T47D (cell line): ENCODE measurements at places on chromosomes 5 and 9.

DNA sequence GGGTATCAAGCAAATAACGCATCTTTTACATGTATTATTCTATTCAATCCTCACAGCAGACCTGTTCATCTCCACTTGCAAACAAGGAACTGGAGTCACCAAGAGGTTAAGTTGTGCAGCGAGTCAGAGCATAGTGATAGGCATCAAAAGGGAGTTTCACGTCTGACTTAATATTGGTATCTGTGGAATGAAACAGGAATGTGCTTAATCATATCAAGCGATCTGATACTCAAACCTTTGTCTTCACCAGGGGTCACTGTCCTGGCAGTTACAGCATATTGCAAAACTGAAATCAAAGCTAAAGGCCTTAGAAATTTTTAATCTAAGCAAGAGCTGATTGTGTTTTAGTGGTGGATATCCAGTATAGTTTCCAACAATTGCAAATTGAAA, 271.6 kb downstream of the PLK2 start:
- DNase-seq, result peak; percentile 90

- DNase-seq, result no peak
These were observed 199.7 kb downstream of the FSTL4 start for GRCh38 chr5:133412661-133413060.

- no peak for DNase-seq
These were observed 28.2 kb downstream of the CATSPER3 start for GRCh38 chr5:134995850-134996402.

DNA sequence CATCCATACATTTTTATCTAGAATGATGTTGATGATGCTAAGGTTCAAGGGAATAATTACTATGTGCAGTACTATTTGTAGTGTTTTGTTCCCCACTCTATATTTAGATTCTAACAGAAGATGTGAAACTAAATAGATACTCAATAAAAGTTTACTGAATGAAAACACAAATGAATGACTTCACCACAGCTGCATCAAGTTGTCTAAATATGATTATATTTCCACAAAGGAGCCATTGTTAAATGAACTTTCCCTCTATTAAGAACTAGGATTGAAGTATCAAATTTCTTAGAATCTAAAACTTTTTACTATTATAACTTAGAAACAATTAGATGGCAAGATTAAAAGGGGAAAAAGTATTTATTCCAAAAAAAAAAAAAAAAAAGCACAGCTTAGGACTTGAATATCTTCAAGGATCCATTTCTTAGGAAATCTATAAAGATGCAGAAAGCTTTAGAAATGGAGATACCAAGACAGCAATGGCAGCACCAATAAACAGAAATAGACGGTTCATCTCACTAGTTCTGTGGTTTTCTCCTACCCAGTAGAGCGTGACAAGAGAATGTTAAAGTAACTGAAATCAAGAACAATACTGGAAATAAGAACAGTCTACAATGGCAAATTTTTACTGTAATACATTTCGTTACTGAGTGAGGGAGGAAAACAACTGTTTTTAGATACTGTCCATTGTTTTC, 347.6 kb downstream of the EBF1 start:
- no peak for DNase-seq

GRCh38 chr9:114271556-114272510, 51.1 kb upstream of the ORM1 start:
- DNase-seq, result no peak

- DNase-seq, result no peak
These were observed 21.4 kb upstream of the ELL2 start for GRCh38 chr5:95983080-95983479.

DNA sequence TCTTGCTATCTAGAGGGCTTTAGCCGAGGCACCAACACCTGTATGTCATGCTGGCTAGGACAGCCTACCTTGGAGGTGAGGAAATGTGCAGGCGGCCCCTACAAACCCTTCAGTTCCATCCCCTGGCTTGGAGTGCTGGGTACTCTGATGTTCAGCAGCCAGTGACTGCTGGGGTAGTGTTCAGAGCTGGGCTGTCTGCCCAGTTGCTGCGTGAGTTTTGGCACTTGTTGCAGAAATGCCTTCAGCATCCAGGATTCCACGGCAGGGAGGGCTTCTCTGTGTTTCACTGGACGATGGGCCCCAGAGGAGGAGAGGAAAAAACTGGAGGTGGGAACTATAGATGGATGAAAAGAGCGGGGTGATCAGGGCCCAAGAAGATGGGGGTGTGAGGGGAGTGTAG, 10.4 kb downstream of the SWI5 start:
- no peak for DNase-seq

DNA sequence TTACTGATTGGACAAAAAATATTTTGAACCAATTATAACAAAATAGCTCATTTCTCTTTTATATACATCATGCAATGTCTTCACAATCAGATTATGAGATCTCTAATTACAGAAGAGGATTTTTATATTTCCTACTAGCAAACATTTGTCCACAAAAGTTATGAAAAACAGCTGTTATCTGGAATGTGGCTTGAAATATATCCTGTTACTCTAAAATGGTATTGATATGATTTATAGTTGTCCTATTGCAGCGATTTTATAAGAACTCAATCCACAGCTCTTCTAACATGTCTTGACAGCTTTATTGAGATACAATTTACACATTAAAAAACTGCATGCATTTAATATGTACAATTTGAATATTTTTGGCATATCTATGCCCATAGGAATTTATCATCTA, 779.9 kb upstream of the ACO1 start:
- DNase-seq, result no peak

- DNase-seq, result no peak
These were observed 122.8 kb upstream of the PITX1 start for GRCh38 chr5:135156715-135157404.

DNA sequence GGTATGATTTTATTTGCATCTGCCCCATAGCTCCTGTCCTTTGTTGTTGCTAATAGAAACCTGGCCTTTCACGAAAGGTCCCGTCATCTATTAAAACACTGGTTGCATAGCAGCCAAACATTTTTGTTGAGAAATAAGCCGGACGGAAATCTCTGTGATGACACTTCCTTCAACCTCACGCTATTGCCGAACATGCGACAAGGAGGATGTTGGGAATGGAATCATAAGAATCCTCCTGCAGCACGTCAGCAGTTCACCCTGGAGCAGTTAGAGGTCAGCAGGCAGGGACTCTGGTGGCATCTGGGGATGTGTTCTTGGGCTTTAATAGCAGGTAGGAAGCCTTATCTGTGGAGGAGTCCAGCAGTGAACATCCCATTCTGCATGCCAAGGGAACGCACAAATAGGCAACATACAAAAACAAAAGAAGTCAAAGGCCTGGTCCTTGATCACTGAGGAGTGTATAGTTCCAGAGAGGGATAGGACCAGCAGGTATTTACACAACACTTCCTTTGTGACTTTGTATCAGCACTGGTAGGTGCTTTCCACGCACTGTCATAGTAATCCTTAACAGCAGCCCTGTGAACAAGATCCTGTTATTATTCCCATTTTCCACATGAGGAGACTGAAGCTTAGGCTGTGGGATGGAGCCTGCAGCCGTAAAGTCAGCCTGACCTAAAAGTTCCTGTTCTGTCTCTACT, 33.4 kb downstream of the ARHGAP26 start:
- DNase-seq, result no peak

GRCh38 chr5:91591076-91591475, 208.0 kb upstream of the ARRDC3 start:
- DNase-seq, result no peak

DNA sequence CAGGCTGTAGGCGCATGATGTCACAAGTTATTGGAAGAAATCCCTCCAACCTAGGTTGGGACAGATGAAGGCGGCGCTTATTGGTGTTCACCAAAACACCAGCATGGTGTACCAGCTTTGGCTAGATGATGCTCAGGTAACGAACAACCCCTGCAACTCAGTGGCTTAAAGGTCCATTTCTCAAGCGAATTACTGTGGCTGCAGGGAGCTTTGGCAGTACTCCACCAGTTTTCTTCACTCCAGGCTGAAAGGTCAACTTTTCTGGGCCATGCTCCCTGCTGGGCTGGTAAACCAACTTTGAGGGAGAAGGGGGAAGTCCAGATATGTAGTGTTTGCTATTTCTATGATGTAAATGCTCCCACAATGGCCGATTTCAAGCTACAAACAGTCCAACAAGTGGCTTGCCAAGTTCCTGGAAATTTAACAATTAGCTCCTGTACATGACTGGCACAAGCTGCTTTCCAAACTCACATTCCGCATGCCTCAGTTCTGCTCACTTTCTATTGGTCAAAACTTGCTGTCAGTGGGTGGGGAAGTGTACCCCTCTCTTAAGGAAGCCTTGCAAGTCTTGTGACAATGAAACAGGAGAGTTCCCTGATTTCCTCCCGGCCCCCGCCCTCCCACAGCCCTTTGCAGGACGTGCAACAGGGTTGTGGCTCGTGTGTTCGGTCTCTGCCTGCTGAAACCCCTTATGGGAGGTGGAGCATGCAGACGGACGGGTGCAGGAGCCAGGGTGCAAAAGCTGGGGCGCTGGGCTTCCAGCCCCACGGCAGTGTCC, 588 bp upstream of the ZBED3 start:
- DNase-seq, result no peak

DNA sequence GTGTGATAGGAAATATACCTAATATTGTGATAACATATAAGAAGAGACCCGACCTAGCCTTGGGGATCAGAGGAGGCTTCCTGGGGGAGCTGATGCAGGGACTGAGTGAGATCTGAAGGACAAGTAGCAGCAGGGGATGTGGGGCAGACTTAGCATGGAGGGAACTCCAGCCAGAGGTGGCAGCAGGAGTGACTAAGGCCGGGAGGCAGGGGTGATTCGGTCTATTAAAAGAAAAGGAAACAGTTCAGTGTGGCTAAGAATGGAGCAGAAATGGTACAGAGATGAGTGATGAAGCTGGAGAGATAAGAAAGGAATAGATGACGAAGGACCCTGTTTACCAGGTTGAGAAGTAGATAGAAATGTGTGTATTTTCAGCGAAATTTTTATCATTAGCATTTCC, 408.8 kb downstream of the ENC1 start:
- no peak for DNase-seq

DNA sequence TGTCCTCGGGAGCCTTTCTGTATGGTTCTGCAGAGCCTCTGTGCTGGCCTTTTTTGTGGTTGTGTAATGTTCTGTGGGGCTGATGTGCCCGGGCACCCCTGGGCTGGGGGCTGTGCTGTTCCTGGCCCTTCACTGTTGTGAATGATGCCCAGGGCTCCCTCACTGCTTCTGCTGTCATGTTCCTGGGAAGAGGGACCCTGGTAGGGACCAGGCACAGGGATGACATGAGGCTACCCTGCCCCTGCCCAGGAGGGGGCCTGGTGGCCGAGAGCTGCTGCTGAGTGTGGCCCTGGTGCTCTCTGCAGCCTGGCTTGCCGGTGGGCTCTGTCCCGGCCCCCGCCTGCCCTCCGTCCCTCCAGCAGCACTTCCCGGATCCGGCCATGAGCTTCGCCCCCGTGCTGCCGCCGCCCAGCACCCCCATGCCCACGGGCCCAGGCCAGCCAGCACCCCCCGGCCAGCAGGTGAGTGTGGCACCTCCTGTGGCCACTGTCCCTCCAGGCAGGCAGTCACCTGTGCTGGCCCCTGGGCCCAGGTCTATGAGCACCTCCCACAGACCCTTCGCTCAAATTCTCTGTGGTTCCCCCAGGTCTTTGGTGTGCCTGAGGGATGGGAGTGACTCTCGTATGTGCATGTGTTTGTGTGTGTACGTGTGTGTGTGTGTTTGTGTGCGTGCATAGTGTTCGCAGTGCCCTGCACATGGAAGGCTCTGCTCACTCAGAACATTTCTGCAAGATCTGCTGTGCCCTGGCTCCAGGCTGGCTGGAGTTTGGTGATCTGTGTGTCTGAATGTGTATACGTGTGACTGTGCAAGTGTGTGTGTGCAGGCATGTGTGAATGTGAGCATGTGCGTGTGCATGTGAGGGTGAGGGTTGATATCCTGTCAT, 72.3 kb downstream of the WNK2 start:
- no peak for DNase-seq

GRCh38 chr9:106324591-106325280, 538.2 kb upstream of the ZNF462 start:
- no peak for DNase-seq

GRCh38 chr5:139482050-139482889, at the start of gene STING1:
TSS of gene STING1 (minus strand) at chr5:139482758. CDS start at chr5:139481704, 1,054 bp downstream.
- DNase-seq, result peak; percentile 96

DNA sequence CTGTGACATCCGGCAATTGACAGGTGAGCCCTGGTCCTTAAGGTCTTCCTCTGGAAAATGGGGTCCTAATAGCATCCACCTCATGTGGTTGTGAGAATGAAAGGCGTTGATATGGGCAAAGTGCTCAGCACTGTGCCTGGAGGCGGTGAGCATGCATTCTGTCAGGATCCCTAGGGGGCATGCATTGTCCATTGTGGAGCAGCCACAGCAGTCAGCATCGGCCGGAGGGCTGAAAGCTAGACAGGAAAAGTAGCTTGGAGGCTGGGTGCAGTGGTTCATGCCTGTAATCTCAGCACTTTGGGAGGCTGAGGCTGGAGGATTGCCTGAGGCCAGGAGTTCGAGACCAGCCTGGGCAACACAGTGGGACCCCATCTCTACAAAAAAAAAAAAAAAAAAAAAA, 122.2 kb downstream of the LHX2 start:
- DNase-seq, result no peak

DNA sequence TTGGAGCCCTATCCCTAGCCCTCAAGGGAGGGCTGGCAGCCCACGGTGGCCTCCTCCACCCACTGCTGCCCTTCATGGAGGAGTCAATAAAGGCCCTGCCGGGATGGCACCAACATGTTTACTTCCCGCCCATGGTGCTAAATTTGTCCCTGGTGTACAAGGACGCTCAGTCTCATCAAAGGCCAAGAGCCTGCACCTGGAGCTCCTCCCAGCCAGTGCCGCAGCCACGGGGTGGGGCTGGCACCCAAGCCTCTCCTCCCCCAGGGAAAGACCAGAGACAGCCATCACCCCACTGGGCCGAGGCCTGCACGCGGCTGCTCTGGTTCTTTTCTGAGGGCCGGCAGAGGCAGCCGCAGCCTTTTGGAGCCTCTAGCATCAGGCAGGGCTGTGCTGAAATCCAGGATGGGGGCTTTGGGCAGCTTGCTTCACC, 34.8 kb upstream of the RXRA start:
- DNase-seq, result no peak

DNA sequence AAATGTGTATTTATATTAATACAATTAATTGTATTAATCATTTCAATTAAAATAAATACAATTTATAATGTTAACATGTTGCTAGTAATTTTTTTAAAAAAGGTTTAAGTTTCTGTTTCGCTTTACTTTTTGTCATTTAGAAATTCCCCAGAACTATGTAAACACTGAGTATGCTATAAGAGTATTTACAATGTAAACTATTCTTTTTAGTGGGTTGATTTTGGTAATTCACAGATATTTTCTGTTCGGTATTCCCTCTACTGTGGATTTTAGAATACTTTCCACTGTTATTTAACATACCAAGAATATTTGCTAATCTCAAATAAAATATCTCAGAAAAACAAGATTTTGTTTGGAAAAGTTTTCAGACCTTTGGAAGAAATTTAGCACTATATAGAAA, 1564.4 kb downstream of the EFNA5 start:
- DNase-seq, result no peak

GRCh38 chr9:123500336-123500735, 144.3 kb downstream of the CRB2 start:
- no peak for DNase-seq

- DNase-seq, result no peak
These were observed 1121.6 kb downstream of the MAT2B start for GRCh38 chr5:164627021-164627420.

GRCh38 chr9:101063192-101063591, 34.7 kb downstream of the PLPPR1 start:
- DNase-seq, result no peak
